NCI-H526 treated with DMSO at 0.1 percent for 48 hours (cell line): ENCODE measurements at places on chromosomes 11 and 22.

DNA sequence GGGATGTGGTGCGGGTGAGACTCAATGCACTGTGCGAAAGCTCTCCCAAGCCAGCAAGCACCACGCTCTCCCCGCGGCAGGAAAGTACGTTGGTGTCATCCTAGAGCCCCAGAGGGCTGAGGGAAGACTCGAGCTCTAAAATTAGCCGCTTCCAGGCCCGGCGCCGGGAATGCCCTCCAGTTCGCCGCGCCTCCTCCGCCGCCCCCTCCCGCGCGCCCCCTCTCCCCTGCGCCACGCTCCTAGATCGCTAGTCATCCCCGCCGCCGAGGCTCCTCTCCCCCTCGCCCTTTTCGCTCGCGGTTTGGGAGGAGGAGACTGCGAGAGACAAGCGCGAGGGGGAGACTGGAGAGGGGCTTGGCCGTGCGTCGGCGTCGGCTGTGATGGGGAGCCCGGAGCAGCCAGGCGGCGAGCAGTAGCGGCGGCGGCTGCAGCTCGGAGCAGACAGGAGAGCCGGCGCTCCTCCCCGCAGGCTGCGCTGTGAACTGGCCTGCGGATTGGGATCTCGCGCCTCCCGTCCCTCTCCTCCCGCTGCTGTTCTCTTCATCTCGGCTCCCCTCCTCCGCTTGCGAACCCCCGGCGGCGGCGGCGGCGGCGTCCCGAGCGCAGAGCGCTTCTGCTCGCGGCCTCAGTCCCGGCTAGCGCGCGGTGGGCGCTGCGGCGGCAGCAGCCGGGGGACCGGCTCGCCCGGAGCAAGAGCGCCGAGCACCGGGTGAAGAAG, at the start of gene FAT3:
TSS of gene FAT3 (plus strand) at position 412 of the 718 bp plus-strand sequence. CDS start 127,295 bp downstream, outside the sequence.
- DNase-seq, result peak; percentile 98

GRCh38 chr11:76824980-76825725, 35.6 kb upstream of the ACER3 start:
- no peak for DNase-seq

GRCh38 chr11:68354148-68354872, 41.9 kb downstream of the LRP5 start:
- DNase-seq, result no peak

- no peak for DNase-seq
Observed at GRCh38 chr11:100831929-100832494, 144.9 kb downstream of the ARHGAP42 start.

GRCh38 chr11:119144825-119145486, 3.9 kb upstream of the ABCG4 start:
- peak; percentile 69 for DNase-seq

DNA sequence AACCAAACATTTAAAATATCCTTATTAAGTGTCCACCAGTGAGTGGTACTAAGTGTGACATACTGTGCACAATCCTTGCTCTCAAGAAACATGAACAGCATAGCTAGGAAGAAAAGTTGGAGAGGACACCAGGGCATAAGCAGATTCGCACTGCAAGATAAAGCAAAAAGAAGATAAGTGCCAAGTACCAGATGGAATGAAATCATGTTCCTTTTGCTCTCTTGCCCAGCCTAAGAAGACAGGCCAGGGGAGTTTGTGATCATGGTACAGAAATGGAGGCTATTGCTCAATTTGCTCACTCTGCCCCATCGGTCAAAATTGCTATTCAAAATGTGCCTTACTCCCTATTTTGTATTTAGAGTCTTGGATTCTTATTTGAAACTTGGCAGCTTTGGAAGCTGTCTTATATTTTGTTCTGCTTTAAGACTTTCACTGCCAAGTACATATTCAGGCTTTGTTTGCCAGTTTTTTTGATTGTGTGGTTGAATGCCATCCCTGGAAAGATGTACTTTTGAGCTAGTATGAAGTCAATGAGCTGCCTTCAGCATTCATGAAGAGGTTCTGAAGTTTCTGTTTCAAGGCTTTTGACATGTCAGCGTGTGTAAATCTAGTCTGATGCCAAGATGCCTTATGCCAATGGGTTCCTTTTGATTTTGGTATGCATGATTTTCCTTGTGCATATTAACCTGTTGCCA, 90.3 kb downstream of the PAX6 start:
- no peak for DNase-seq

GRCh38 chr11:88337987-88338668, 592 bp upstream of the CTSC start:
- DNase-seq, result peak; percentile 40

GRCh38 chr11:128582496-128583366, 4.6 kb downstream of the ETS1 start:
- peak; percentile 62 for DNase-seq

DNA sequence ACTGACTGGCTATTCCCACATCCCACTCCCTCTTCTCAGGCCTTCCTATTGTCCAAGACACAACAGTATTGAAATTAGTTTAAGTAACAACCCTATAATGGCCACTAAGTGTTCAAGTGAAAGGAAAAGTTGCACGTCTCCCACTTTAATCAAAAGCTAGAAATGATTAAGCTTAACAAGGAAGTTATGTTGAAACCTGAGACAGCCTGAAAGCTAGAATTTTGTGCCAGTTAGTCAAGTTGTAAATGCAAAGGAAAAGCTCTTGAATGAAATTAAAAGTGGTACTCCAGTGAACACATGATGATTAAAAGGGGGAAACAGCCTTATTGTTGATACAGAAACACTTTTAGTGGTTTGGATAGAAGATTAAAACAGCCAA, 332.7 kb downstream of the CASP12 start:
- no peak for DNase-seq

GRCh38 chr11:114281388-114281956, 14.7 kb upstream of the NNMT start:
- DNase-seq, result no peak

DNA sequence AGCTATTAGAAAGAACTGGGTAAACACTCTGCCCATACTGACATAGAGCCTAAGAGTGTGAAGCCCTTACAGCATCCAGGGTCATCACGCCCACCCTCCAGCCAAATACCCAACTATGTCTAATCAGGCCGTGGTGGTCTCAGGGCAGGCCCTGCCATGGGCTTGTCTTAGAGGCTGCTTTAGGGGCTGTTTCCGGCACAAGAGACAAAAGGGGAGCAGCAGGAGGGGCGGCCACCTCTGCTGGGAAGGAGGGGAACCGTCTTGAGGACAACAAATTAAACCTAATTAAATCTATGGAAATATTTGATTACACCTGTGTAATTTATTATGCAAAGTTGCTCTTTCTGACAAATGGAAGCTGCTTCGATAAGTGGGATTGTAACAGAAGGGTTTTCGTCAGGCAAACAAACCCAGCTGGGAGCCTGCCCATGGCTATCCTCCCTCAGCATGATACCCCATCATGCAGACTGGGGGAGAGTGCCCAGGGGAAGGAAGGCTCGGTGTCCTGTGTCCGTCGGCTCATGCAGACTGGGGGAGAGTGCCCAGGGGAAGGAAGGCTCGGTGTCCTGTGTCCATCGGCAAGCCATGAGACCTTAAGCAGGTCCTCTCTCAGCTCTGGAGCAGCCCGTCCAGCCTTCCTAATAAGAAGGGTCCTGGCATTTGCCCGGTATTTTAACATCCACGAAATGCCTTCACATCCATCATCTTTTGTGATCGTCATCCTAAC, 163.6 kb upstream of the B3GAT1 start:
- DNase-seq, result no peak

- DNase-seq, result no peak
Observed at GRCh38 chr22:26606611-26607010, 11.2 kb downstream of the CRYBB1 start.

DNA sequence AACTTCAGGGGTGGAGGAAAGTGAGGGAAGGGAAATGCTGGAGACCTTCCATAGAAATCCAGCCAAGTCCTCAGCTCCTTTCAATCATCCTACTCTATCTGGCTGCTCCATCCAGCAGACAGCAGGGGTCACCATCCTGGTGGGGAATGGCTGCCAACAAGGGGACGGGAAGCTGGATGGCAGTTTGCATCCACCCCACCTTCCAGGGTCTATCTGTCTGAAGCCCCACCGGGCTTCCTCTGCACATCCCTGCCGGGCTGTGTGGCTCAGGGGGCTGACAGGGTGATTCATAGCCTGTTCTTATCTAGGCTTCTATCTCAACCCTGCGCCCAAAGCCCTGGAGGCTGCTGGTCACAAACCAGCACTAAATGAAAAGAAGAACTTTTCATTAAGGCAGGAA, 1.1 kb downstream of the SYTL2 start:
- DNase-seq, result no peak

DNA sequence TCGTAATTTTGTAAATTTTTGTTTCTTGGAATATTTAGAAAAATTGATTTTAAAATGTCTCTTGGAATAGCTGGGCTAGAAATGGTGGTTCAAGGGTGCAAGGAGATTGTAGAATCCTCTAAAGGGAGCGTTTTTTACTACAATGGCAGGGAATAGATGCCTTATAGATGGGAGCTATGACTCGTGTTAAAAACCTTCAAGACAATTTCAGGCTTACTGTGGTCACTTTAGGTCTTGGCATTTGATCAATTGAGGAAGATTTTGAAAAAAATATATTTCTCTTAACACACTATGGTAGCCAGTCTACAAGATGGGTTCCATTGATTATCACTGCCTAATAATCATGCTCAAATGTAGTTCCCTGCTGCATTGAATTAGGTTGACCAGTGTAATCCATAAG, 25.0 kb downstream of the METTL15 start:
- DNase-seq, result no peak

DNA sequence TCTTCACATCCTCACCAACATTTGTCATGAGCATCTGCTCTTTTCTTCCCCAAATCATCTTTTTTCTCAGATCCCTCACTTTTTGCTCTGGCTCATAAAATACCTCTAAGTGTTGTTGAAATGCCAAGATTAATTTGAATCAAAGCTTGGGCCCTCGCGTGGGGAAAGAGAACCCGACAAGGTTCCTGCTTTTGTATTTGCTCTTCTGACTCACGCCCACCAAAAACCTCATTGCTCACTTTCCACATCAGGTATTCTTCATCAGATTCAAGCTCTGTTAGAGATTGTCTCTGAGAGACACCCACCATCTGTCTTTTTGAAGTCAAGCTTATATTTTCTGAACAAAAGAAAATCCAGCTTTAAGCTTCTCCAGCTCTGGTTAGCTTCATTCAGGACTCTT, 52.9 kb upstream of the FBXO3 start:
- no peak for DNase-seq

GRCh38 chr11:125132596-125132995, 21.2 kb upstream of the TMEM218 start:
- DNase-seq, result no peak

- DNase-seq, result no peak
Observed at GRCh38 chr11:77074626-77075221, 8.0 kb downstream of the CAPN5 start.

GRCh38 chr11:57432714-57433163, 5.8 kb upstream of the SLC43A3 start:
- no peak for DNase-seq

DNA sequence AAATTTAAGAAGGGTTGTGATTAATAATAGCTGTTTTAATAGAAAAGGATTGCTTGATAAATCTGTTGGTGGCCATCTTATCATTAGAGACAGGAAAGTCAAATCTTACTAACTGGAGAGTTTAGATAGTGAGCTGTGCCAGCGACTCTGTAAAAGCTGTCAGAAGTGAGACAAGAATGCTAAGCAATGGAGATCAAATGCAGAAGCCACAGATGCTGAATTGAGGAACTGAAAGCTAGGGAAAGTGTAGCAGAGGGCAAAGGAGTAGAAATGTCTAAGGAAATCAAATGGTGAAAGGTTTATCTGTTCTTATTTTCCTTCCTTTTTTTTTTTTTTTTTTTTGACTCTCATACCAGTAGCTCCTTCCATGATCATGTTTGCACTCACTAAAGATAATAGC, 13.7 kb downstream of the MS4A13 start:
- no peak for DNase-seq

DNA sequence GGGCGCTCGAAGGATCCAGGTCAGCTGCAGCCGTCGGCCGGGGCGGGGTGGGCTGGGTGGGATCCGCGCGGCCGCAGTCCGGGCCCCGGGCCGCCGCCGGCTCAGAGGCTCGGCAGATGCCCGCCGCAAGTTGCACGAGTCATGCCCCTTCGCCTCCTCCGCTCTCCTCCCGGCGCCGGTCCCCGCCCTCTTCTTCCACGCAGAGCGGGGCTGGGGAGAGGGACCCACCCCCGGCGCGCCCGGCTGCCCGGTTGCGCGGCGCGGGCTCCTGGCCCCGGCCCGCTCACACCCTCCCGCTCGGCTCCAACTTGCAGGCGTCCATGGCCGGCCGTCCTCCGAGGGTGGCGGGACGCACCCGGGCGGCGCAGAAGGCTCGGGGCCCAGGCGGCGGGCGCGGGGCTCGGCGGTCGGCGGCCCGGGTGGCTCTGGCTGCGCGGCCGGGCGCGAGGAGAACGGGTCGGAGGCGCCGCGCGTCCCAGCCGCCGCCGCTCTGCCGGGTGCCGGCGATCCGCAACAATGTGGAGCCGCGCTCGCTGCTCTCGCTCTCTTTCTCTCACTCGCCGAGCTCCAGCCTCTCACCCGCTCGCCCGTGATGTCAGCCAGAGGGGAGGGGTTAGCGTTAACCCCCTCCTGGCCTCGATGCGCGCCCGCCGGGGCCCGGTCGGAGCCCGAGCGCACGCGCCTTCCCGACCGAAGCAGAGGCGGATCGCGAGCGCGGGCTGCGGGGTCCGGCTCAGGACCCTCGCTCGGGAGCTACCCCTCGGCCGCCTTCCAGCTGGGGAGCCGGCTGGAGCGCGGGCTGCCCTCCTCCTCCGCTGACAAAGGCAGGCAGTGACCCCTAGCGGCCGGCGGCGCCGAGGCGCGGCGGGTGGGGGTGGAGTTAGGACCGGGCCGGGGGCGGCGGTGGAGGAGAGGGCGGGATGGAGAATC, at the start of gene NECTIN1:
TSS of gene NECTIN1 (minus strand) at position 550 of the 930 bp plus-strand sequence. CDS start 647 bp downstream, outside the sequence.
- DNase-seq, result peak; percentile 98

DNA sequence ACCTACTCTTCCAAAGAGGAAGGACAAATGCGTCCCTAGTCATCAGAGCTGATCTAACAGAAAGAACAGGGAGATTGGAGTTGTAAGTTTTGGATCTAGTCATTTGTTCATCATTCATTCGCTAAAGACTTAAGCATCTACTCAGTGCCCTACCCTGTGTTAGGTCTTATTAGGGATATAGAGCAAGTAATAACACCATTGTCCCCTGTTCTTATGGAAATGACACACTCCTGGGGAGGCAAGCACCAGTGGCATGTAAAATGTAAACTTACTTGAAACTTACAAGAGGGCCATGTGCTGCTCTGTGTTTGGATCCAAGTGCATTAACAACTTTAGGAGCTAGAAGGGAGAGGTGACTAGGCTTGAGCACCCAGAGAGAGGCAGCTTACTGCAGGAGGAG, 61.9 kb downstream of the P4HA3 start:
- no peak for DNase-seq

- DNase-seq, result no peak
Observed at GRCh38 chr11:74671520-74672196, 59.6 kb downstream of the CHRDL2 start.

DNA sequence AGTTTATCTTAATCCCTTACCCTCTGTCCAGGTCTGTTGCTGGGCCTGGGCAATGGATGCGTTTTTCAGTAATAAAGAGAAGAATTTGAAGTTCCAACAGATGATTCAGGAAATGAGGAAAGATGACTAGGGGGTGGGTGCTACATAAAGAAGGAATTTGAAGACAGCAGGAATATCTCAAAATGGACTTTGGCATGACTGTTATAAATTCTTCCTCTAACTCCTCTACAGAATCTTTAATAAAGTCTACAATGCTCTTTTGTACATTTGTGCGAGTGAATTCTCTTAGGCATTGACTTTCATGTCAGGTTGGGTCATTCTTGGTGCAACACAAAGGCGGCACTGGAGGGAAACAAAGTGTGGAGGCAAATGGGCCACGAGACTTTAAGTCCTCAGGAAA, 35.1 kb upstream of the PRSS23 start:
- DNase-seq, result no peak
